ENCODE measurements at places on chromosomes 12 and 14.

- H3K4me1 ChIP-seq: no peaks in the 10 kb centered on the region
- H3K36me3 ChIP-seq: no peaks in the 10 kb centered on the region
- H3K27ac ChIP-seq: no peak overlapping the region
These were observed 10.2 kb downstream of the ABCB9 start for GRCh38 chr12:122956035-122956434.

DNA sequence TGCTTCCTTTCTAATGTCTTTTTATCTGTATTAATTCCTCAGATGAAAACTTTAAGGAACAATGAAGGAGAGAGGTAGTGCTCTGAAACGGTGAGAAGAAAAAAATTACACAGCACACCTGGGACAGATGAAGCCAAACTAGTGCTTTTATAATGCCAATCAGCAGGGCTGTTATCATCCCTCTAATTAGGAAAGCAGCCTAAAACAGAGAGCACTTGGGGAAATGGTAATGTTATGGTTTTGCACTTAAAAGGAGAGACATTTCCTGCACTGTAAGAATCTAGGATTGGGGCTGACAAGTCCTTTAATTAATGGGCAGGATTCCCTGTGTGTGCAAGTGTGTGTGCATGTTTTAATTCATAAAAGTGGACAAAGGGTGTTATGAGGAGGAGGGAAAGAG, 4.8 kb upstream of the LMO3 start:
- no peak overlapping the region for H3K4me3 ChIP-seq
- DNase-seq: no peak
- no peaks in the 10 kb centered on the region for H3K4me1 ChIP-seq
- no peaks in the 10 kb centered on the region for H3K36me3 ChIP-seq
- peaks cover 29% of the 10 kb centered on the region for H3K27me3 ChIP-seq
- no peak overlapping the region for H3K27ac ChIP-seq

- H3K27ac ChIP-seq: peak overlapping the region; percentile 78
- peak overlapping the region; percentile 73 for H3K4me3 ChIP-seq
These were observed 1.4 kb upstream of the GLRX5 start for GRCh38 chr14:95533391-95533821.

DNA sequence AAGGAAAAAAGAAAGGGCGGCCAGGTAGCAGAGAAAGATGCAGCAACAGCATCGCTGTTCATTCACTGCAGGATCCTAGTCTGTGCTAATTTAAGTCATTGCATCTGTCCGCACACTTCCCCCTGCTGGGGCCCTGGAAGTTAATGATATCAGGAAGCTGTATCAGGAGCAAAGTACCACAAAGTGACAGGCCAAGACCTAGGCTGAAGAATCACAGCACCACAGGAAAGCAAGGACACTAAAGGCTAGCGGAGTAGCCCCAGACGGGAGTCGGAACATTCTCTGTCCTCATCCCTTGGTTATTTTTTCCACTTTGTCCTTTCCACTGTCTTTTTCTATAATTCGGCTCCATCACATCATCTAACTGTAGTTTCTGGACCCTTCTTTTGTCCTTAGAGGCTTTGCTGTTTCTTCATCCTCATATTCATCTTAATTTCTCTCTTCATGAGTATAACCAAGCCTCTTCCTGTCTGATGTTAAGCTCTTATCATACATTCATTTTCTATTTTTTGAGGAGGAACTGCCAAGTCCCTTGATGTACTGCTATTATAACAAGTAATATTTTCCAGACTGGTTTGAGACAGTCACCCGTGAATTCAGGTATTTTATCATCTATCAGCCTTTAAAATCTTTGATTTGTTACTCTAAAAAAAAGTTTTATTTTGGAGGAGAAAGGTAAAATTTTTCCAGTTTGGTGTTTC, 28.3 kb downstream of the DUSP16 start:
- DNase-seq: no peak
- no peaks in the 10 kb centered on the region for H3K36me3 ChIP-seq
- H3K27ac ChIP-seq: no peak overlapping the region
- peaks cover 3% of the 10 kb centered on the region for H3K4me1 ChIP-seq
- no peak overlapping the region for H3K4me3 ChIP-seq

DNA sequence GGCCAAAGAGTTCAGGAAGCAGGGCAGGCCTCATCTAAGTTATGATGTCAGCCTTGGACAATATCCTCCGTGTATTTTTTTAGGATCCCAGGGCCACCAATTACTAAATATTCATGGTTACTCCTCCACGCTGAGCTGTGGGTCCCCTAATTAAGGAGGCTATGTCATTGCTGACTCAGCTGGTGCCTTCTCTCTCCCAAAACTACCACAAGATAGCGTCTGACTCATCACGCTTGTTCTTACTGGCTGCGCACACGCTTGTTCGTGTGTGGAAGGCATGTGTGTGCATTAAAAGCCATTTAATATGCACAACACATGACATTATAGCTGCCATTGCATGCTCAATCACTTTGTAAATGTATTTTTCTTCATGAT, 78.3 kb downstream of the GSC start:
- no peak overlapping the region for H3K27ac ChIP-seq
- no peak for DNase-seq
- peaks cover 7% of the 10 kb centered on the region for H3K4me1 ChIP-seq
- peaks cover 5% of the 10 kb centered on the region for H3K27me3 ChIP-seq
- no peaks in the 10 kb centered on the region for H3K36me3 ChIP-seq

DNA sequence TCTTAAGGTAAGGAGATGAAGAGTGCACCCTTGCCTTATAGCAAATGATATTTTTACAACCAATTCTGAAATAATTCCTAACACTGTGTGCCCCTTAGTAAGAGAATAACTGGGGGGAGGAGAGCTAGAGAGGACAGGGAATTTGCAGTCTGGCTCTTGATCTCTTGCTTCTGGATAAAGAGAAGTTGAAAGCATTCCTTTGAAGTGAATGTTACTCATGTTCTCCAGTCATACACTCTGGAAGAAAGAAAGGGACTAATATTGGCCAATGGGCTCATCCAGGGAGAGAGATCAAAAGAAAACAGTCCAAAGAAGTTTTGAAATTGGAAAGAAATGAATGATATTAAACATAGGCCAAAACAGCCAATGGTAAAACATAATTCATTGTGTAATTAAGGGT, 25.3 kb downstream of the C12orf75 start:
- no peak overlapping the region for H3K27ac ChIP-seq
- no peaks in the 10 kb centered on the region for H3K36me3 ChIP-seq
- H3K4me1 ChIP-seq: peaks cover 4% of the 10 kb centered on the region
- H3K4me3 ChIP-seq: no peak overlapping the region

DNA sequence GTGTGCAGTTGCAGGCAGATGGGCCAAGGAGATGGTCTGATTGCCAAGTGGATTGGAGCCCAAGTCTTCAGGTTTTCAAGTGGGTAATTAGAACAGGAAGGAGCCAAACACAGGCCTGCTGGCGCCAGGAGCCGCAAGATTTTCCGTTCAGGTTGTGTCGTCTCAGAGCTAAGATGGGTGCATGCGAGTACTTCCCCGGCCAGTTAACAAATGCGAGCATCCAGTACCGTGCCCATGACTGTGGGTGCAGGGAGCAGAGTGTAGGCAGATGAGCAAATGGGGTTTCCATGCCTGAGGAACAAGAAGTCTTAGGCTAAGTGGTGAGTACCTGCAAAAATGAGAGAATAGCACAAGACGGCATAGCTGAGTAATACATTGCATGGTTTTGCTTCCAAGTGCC, 90.5 kb downstream of the CHST11 start:
- no peak overlapping the region for H3K4me3 ChIP-seq
- DNase-seq: no peak
- no peaks in the 10 kb centered on the region for H3K36me3 ChIP-seq

DNA sequence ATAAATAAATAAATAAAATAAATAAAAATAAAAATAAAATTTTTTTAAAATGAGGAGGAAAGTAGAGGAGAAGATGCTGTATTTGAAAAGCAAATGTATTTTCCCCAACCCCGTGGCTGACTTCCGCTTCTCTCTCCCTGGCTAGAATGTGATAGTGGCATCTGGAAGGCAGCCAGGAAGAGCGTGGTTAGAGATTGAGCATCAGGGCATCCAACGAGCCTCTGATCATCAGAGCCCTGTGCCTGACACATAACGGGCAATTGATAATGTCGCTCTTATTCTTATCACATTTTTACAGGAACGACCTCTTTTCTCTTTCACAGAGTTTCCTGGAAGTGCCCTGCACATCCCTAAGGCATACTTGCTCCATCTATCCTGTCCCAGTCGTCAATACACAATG, 496.9 kb upstream of the TMEM132C start:
- no peaks in the 10 kb centered on the region for H3K27me3 ChIP-seq
- no peak overlapping the region for H3K27ac ChIP-seq
- H3K4me1 ChIP-seq: no peaks in the 10 kb centered on the region

- no peak for DNase-seq
- no peaks in the 10 kb centered on the region for H3K27me3 ChIP-seq
These were observed 3.6 kb downstream of the STX2 start for GRCh38 chr12:130835436-130835835.

DNA sequence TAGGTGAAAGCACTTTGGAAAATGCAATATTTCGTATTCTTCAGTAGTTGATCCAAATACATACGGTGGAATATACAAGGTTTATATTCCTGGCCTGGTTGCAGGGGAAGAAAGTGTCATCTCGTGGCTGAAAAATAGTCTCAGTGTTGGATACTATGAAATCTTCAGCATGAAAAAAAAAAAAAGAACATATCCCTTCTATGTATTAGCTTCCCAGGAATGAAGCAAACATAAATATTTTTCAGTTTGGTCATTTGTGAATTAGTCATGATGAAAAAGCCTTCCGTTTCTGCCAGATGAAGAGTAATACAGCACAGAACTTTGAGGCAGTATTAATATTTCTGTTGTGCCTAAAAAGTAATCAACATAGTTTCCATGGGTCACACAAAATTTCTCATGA, 36.7 kb downstream of the FLRT2 start:
- H3K36me3 ChIP-seq: no peaks in the 10 kb centered on the region
- no peak overlapping the region for H3K27ac ChIP-seq
- no peaks in the 10 kb centered on the region for H3K4me1 ChIP-seq
- H3K4me3 ChIP-seq: no peak overlapping the region

GRCh38 chr14:106808907-106809306, 1282.5 kb downstream of the TMEM121 start:
- H3K27ac ChIP-seq: no peak overlapping the region
- H3K36me3 ChIP-seq: no peaks in the 10 kb centered on the region
- DNase-seq: no peak
- H3K4me1 ChIP-seq: peaks cover 9% of the 10 kb centered on the region
- H3K4me3 ChIP-seq: no peak overlapping the region
- H3K27me3 ChIP-seq: no peaks in the 10 kb centered on the region

GRCh38 chr14:88933191-88933590, 108.7 kb downstream of the TTC8 start:
- no peak overlapping the region for H3K27ac ChIP-seq
- H3K4me1 ChIP-seq: no peaks in the 10 kb centered on the region
- no peak overlapping the region for H3K4me3 ChIP-seq
- H3K27me3 ChIP-seq: peaks cover 10% of the 10 kb centered on the region
- no peaks in the 10 kb centered on the region for H3K36me3 ChIP-seq

DNA sequence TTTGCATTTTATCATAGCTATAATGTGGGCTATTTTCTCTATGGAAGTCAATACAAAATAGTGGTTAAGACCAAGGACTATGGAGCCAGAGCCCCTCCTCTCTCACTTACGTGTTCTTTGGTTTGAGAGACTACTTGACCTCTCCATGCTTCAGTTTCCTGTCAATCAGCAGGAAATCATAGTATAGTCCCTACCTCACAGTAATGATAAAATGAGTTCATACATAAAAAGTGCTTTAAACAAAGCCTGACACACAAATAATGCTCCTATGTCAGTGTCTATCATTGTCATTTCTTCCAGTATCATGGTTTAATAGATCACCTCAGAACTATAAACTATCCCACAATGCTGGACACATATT, 90.4 kb downstream of the MED13L start:
- H3K27me3 ChIP-seq: no peaks in the 10 kb centered on the region
- H3K27ac ChIP-seq: no peak overlapping the region

DNA sequence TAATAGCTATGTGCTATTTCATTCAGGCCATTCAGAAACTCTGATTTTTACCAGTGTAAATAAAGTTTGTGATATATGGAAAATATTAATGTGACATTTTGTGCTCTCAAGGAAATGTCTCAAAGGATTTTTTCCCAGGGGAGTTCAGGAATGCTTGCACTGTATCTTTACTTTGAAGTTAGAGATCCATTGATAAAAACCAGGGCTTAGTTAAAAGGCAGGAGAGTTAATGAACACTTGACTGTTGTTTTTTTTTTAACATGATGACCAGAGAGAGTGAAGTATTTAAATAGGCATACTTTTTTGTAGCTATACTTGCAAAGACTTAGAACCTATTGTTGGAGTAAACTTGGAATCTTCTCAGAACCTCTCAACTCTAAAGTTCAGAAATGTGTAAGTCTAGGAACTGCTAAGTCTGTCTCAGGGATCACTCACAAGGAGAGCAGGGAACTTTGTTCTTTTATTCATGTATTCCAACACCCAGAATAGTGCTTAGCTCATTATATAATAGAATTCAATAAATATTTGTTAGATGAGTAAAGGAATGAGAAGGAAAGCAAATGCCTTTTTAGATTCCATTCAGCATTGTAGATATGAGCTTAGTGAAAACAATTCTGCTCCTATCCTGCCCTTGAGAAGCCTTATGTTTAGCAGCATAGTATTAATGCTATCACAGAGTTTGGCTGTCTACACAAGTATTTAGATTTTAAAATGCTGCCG, 117.5 kb downstream of the DAAM1 start:
- no peak for DNase-seq
- peaks cover 3% of the 10 kb centered on the region for H3K4me1 ChIP-seq
- no peaks in the 10 kb centered on the region for H3K27me3 ChIP-seq

DNA sequence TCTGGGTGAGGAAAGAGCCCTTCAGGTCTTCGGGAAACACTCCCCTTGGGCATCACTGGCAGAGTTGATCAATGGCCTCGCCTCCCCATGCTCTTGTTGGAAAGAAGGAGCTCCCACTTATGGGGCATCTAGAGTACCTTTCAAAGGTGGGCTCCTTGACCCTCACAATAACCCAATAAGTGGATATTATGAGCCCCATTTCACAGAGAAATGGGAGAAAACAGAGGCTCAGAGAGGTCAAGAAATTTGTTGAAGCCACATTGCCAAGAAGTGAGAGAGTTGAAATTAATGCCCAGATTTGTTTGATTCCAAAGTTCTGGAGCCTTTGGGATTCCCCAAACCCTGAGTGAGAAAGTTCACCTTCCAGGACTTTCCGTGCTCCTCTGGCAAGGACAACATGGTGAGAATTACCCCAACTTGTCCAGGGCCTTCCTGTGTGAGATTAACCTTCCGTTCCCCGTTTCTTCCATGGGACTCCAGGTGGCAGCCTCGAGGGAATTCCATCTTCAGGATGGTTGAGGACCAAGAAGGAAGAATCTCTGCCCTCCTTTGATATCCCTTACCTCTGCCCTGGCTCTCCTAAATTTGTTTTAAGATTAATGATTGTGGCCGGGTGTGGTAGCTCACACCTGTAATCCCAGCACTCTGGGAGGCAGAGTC, 7.5 kb upstream of the CHD4 start:
- DNase-seq: no peak
- no peaks in the 10 kb centered on the region for H3K27me3 ChIP-seq

GRCh38 chr14:60482743-60483142, 3.1 kb downstream of the C14orf39 start:
- H3K4me1 ChIP-seq: peaks cover 12% of the 10 kb centered on the region
- H3K36me3 ChIP-seq: no peaks in the 10 kb centered on the region
- H3K4me3 ChIP-seq: no peak overlapping the region
- H3K27ac ChIP-seq: no peak overlapping the region
- H3K27me3 ChIP-seq: peaks cover 13% of the 10 kb centered on the region

Data from CD4-positive, alpha-beta T cell (primary cell).